Activated naive CD4-positive, alpha-beta T cell treated with anti-CD3 and anti-CD28 coated beads for 36 hours (primary cell): ENCODE measurements at places on chromosomes 3 and 15. TPM values are rescaled to one million over a fixed set of nuclear protein-coding genes. Genes with fewer than 3 reads are reported as not detected.
A peak's percentile ranks its signal among the peaks of the same experiment; 100 is the strongest.

The LDHAL6B gene
- not detected for total RNA-seq

The IP6K2 gene
- total RNA-seq, result 68.3 TPM

The CFAP92 gene
- 0.48 TPM for total RNA-seq

The CMTM8 gene
- total RNA-seq, result 19.1 TPM

GRCh38 chr3:129953621-129954020 lies 20.9 kb upstream of the TRH start:
- H3K27me3 ChIP-seq, result peaks cover 2% of the 10 kb centered on the region
- no peaks in the 10 kb centered on the region for H3K36me3 ChIP-seq
- H3K27ac ChIP-seq, result no peak overlapping the region
- no peak overlapping the region for H3K4me3 ChIP-seq
- DNase-seq, result no peak

GRCh38 chr15:52217186-52217585 lies 26.0 kb upstream of the GNB5 start:
- peak; percentile 45 for DNase-seq
- no peaks in the 10 kb centered on the region for H3K36me3 ChIP-seq
- H3K4me1 ChIP-seq, result peaks cover 14% of the 10 kb centered on the region
- no peak overlapping the region for H3K4me3 ChIP-seq
- H3K27me3 ChIP-seq, result no peaks in the 10 kb centered on the region

DNA sequence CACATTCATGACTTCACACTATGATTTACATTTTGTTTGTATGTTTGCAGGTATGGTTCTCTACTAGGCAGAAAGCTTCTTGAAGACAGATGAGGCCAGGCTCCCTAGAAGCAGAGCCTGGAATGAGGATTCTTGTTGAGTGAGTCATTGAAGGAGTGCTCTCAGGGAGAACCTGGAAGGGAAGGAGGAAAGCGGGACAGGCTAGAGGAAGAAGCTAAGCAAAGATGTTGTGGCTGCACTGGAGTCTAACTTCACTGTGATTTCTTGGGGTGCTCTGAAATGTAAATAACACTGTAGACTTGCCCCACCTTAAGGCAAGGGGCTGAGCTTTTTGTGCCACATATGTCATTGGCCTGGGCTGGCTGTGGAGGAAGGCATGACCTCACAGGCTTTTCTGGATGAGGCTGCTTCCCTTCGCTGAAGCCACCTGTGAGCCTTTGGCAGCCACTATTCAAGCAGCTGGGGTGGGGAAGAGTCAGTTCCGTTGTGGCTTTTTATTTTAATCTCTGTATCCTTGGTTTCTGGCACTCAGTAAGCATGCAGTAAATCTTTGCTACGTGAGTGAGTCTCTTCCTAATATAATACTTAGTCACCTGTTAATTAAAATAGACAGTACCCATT lies 307.3 kb downstream of the SV2B start:
- no peak overlapping the region for H3K4me3 ChIP-seq
- H3K4me1 ChIP-seq, result peaks cover 20% of the 10 kb centered on the region
- DNase-seq, result peak; percentile 50

- H3K27ac ChIP-seq, result no peak overlapping the region
- H3K4me1 ChIP-seq, result no peaks in the 10 kb centered on the region
- H3K4me3 ChIP-seq, result no peak overlapping the region
- DNase-seq, result no peak
- no peaks in the 10 kb centered on the region for H3K36me3 ChIP-seq
- H3K27me3 ChIP-seq, result peaks cover 7% of the 10 kb centered on the region
These were observed 189.2 kb upstream of the FEZF2 start for GRCh38 chr3:62562596-62562995.

The ZMYND10 gene
- total RNA-seq, result 0.54 TPM

The EXD1 gene
- not detected for total RNA-seq

- no peak overlapping the region for H3K4me3 ChIP-seq
- peaks cover 5% of the 10 kb centered on the region for H3K36me3 ChIP-seq
- H3K27ac ChIP-seq, result no peak overlapping the region
- H3K4me1 ChIP-seq, result peaks cover 27% of the 10 kb centered on the region
These were observed 41.8 kb downstream of the ZNF710 start for GRCh38 chr15:90042766-90043529.

DNA sequence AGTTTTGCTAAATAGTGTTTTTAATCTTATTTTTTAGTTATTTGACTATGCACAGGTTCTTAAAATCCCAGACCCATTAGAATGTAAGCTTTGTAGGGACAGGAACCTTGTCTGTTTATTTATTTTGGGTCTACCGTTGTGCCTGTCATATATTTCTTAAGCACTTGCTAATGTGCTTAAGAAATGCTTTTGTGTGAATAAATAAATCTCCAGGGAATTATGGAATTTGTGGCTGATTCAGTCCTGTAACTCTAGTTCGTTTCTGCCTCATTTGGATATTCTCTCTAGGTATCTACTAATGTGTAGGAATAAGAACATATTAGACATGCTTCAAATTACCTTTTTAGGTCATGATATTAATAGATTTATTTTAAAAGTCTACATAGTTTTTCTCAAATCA lies 161.6 kb downstream of the LPP start:
- no peak for DNase-seq
- peaks cover 14% of the 10 kb centered on the region for H3K4me1 ChIP-seq
- no peak overlapping the region for H3K27ac ChIP-seq
- H3K36me3 ChIP-seq, result peaks cover 3% of the 10 kb centered on the region
- no peak overlapping the region for H3K4me3 ChIP-seq

The CHST2 gene
- total RNA-seq, result 4.4 TPM

- peak overlapping the region; percentile 75 for H3K4me3 ChIP-seq
- no peaks in the 10 kb centered on the region for H3K36me3 ChIP-seq
- H3K27me3 ChIP-seq, result peaks cover 45% of the 10 kb centered on the region
These were observed 224.8 kb upstream of the IL12A start for GRCh38 chr3:159763602-159764489.

GRCh38 chr3:171646357-171647133 lies 163.7 kb downstream of the PLD1 start:
- no peaks in the 10 kb centered on the region for H3K36me3 ChIP-seq
- no peaks in the 10 kb centered on the region for H3K4me1 ChIP-seq
- H3K27ac ChIP-seq, result no peak overlapping the region
- no peak overlapping the region for H3K4me3 ChIP-seq
- DNase-seq, result no peak
- no peaks in the 10 kb centered on the region for H3K27me3 ChIP-seq

- H3K4me3 ChIP-seq, result no peak overlapping the region
- H3K36me3 ChIP-seq, result no peaks in the 10 kb centered on the region
- DNase-seq, result no peak
These were observed 22.1 kb upstream of the BNC1 start for GRCh38 chr15:83306561-83306960.

DNA sequence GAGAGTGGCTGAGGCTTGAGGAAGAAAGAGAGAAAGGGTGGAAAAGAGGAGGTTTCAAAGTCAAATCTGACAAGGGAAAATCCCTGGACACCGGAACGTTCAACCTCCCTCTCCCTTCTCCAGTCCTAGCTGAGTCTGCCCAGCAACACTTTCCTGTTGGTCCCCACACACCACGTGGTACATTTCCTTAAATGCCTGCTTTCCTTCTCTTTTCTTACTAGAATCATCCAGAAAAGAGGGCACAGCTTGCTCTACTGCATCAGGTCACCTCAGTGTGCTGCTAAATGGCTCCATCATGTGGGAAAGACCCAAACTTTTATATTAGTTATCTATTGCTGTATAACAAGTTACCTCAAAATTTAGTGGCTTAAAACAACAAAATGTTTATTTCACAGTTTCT lies 181.2 kb downstream of the NECTIN3 start:
- H3K36me3 ChIP-seq, result no peaks in the 10 kb centered on the region
- H3K27me3 ChIP-seq, result peaks cover 4% of the 10 kb centered on the region

GRCh38 chr3:132174500-132174899 lies 139.7 kb upstream of the CPNE4 start:
- peaks cover 6% of the 10 kb centered on the region for H3K27me3 ChIP-seq
- H3K4me1 ChIP-seq, result no peaks in the 10 kb centered on the region
- H3K27ac ChIP-seq, result no peak overlapping the region
- H3K36me3 ChIP-seq, result no peaks in the 10 kb centered on the region

DNA sequence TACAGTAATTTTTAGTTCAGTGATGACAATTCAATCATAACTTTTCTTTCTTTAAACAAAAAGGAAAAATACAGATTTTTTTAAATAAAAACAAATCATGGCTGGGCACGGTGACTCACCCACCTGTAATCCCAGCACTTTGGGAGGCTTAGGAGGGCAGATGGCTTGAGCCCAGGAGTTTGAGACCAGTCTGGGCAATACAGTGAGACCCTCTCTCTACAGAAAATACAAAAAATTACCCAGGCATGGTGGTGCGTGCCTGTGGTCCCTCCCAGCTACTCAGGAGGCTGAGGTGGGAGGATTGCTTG lies 25.6 kb upstream of the ATG7 start:
- H3K36me3 ChIP-seq, result no peaks in the 10 kb centered on the region
- peaks cover 11% of the 10 kb centered on the region for H3K4me1 ChIP-seq
- no peak for DNase-seq
- peaks cover 7% of the 10 kb centered on the region for H3K27me3 ChIP-seq
- H3K27ac ChIP-seq, result no peak overlapping the region
- no peak overlapping the region for H3K4me3 ChIP-seq

GRCh38 chr3:155404486-155404885 lies 111.0 kb upstream of the STRIT1 start:
- H3K4me1 ChIP-seq, result no peaks in the 10 kb centered on the region
- peaks cover 2% of the 10 kb centered on the region for H3K27me3 ChIP-seq
- DNase-seq, result no peak
- H3K36me3 ChIP-seq, result no peaks in the 10 kb centered on the region
- H3K4me3 ChIP-seq, result no peak overlapping the region

DNA sequence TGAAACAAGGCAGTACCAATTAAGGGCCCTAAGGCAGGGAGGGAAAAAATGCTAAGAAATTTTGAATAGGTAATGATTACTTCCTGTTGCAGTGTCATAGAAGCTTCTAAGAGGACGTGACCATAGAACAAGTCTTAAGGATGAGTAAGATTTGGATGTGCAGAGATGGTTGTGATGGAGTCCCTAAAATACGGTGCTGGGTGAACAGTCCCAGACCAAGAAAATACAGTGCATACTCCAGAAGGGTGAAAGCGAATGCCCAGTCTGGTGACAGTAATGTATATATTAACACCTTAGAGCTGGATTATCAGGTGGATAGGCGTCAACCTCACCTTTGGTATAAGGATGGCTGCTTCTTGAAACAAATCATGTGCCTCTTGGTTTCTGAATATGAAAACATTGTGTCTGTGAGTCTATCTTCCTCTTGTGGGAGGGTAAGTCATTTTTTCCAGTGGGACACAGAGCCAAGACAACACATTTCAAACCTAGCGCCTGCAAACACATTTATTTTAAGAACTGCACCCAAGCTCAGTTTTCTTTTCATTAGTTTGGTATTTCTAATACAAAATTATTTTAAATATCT lies 101.2 kb upstream of the TP63 start:
- peak; percentile 7 for DNase-seq
- H3K36me3 ChIP-seq, result no peaks in the 10 kb centered on the region
- H3K27ac ChIP-seq, result peak overlapping the region; percentile 74
- H3K4me1 ChIP-seq, result peaks cover 46% of the 10 kb centered on the region
- no peaks in the 10 kb centered on the region for H3K27me3 ChIP-seq

- no peak for DNase-seq
- H3K27ac ChIP-seq, result no peak overlapping the region
- no peaks in the 10 kb centered on the region for H3K4me1 ChIP-seq
- no peaks in the 10 kb centered on the region for H3K36me3 ChIP-seq
- no peak overlapping the region for H3K4me3 ChIP-seq
These were observed 379.1 kb upstream of the PROK2 start for GRCh38 chr3:72163809-72164634.

The SMAD6 gene
- total RNA-seq, result not detected

The SLC51B gene
- not detected for total RNA-seq

- no peaks in the 10 kb centered on the region for H3K36me3 ChIP-seq
- DNase-seq, result peak; percentile 34
- no peak overlapping the region for H3K27ac ChIP-seq
- H3K27me3 ChIP-seq, result no peaks in the 10 kb centered on the region
- no peak overlapping the region for H3K4me3 ChIP-seq
These were observed 158.7 kb downstream of the USP13 start for GRCh38 chr3:179811321-179812095.
